Cortex of kidney (tissue), 1 donor: ENCODE measurements at places on chromosomes 7 and 10.

GRCh38 chr7:43303740-43304241, 191.3 kb downstream of the HECW1 start:
- DNase-seq: no peak

DNA sequence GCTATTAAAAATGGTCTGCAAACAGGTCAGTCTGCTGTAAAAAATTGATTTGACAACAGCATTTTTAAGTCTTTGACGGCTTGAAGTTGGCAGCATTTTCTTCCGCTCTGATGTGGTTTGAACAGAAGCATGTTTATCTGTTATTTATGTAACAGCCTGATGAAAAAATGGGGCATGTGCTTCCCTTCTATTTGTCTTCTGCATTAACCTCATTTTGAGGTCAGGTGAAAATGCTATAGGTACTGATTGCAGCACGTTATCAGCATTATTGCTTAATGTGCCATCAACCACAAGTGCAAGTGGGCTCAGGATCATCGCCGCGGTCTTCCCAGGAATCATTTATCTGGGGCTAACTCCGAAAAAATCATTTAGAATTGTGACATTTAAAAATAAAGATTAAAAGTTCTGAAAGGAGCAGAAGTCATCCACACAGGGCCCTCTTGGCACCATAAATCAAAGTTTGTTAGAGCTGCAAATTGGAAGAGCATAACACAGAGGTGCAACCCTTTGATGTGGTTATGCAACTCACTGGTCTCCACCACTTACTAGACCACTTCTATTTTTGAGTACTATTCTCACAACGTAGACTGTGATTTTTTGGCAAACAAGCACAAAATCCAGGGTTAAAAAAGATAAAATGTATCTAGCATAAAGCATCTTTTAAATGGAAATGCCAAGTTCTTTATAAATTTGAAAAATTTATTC, 307.7 kb downstream of the MDFIC start:
- DNase-seq: no peak

- no peak for DNase-seq
Measured at GRCh38 chr10:112805701-112806100, 144.3 kb upstream of the TCF7L2 start.

DNA sequence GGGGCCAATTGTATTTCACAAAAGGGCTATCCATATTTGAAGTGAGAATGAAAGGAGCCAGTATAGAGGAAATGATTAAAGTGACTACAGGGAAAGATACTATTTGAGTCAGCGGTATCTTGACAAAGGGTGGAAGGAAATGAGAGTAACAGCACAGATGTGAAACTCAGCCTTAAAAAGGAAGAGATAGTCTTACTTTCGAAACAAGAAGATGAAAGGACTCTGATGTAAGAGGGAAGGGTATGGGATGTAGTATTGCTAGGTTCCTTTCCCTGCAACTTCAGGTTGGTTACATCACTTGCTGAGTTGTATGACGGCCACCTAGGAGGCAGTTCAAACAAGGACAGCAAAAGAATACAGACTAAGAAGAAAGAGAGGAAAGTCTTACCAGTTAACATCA, 13.7 kb downstream of the CISD1 start:
- DNase-seq: no peak

DNA sequence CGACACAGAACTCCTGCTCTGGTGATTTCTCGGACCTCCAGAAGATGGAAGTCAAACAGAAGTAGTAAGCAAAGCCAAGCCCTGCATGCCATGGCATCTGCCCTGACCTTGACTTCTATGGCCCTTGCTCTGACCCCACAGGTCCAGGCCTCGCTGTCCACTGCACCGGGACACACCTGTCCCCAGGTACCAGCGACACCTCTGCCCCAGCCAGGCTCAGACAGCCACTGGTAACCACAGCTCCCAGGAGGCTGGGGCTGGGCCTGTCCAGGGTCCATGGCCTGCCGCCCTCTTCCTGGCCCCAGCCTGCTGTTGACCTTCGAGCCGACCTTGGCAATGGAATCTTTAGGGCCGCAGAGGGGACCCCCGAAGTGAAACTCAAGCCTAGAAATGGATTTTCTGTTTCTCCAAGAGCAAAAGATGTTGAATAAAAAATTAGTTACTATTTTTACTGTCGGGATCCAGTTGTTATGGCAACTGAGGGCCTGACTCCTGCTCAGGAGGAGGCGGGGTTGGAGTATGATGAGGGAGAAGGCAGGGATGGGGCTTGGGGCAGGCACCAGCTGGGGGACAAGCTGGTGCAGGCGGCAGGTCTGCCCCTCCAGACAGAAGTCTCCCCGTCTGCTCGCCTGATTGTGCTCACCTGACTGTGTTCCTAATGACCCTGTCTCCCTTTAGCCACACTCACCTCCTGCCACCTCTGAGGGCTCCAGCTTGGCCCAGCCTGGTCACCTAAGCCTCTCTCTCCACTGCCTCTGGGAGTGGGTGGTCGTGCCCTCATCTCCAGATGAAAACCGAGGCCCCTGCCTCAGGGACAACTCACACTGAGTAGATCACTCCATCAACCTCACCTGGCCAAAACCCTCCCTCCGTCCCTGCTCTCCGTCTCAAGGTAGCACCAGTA, 4.1 kb upstream of the MMD2 start:
- no peak for DNase-seq

GRCh38 chr7:34025600-34025999, 120.3 kb downstream of the BMPER start:
- DNase-seq: no peak

- no peak for DNase-seq
Measured at GRCh38 chr7:91847876-91848588, 32.5 kb downstream of the MTERF1 start.
